Tracheal epithelial cell (primary cell): ENCODE measurements at places on chromosomes 7 and 10. TPM values are rescaled to one million over a fixed set of nuclear protein-coding genes. Genes with fewer than 3 reads are reported as not detected.

Gene ASZ1
- not detected in 2 replicates for total RNA-seq

Gene POT1
- 21.2 and 38.2 TPM in 2 replicates for total RNA-seq

Gene LIPF
- total RNA-seq = not detected in 2 replicates

Gene HOXA1
- 0.48 and 0.64 TPM in 2 replicates for total RNA-seq

Gene AMPH
- total RNA-seq = under 0.01 TPM in 1 of 2 replicates, not detected in the other

Gene FGFBP3
- total RNA-seq = 0.24 TPM in 1 of 2 replicates, not detected in the other

Gene RNF133
- total RNA-seq = not detected in 2 replicates

Gene CHCHD3
- 69.7 and 89.2 TPM in 2 replicates for total RNA-seq

Gene PRKCQ
- 2.3 and 3.1 TPM in 2 replicates for total RNA-seq

Gene GRB10
- total RNA-seq = 43.1 and 55.4 TPM in 2 replicates

Gene SPOCK2
- 14.2 TPM in 1 of 2 replicates, not detected in the other for total RNA-seq

Gene EBLN1
- total RNA-seq = not detected in 2 replicates

Gene MYH16
- under 0.01 and 1.2 TPM in 2 replicates for total RNA-seq

Gene GPR15LG
- total RNA-seq = 3.4 TPM in 2 replicates

Gene SPDYE6
- not detected in 2 replicates for total RNA-seq

Gene EBF3
- total RNA-seq = not detected in 2 replicates

Gene PNLIPRP2
- total RNA-seq = not detected in 2 replicates

Gene ELOVL3
- not detected in 2 replicates for total RNA-seq

Gene DBNL
- total RNA-seq = 59.0 and 163 TPM in 2 replicates

Gene RBP4
- 0.24 TPM in 1 of 2 replicates, not detected in the other for total RNA-seq

Gene SH2D4B
- total RNA-seq = under 0.01 TPM in 1 of 2 replicates, not detected in the other

Gene MGMT
- 28.8 and 37.8 TPM in 2 replicates for total RNA-seq

Gene C10orf88
- 7.7 and 8.0 TPM in 2 replicates for total RNA-seq

Gene IL6
- total RNA-seq = 23.1 TPM in 1 of 2 replicates, not detected in the other

Gene PPP1R3C
- total RNA-seq = 6.0 and 16.9 TPM in 2 replicates

Gene POM121L12
- not detected in 2 replicates for total RNA-seq

Gene HOXA6
- total RNA-seq = 0.72 TPM in 1 of 2 replicates, not detected in the other

Gene CALHM3
- not detected in 2 replicates for total RNA-seq

Gene DGKI
- total RNA-seq = 4.1 TPM in 1 of 2 replicates, not detected in the other

Gene COL26A1
- total RNA-seq = not detected in 2 replicates

Gene TLX1
- under 0.01 TPM in 1 of 2 replicates, not detected in the other for total RNA-seq

Gene DBF4
- 9.6 and 16.0 TPM in 2 replicates for total RNA-seq

Gene CHAT
- not detected in 2 replicates for total RNA-seq

Gene CPA2
- 0.43 TPM in 1 of 2 replicates, not detected in the other for total RNA-seq

Gene PDK4
- 0.48 and 0.64 TPM in 2 replicates for total RNA-seq

Gene CDH23
- total RNA-seq = under 0.01 TPM in 1 of 2 replicates, not detected in the other

Gene IRF5
- 8.9 and 13.9 TPM in 2 replicates for total RNA-seq

Gene TUBB8
- not detected in 2 replicates for total RNA-seq

Gene HOXA5
- total RNA-seq = 0.43 and 1.9 TPM in 2 replicates
